ENCODE measurements at places on chromosomes 5 and 9.

GRCh38 chr5:8845296-8845695 lies 700.6 kb downstream of the SEMA5A start:
- no peak for DNase-seq

GRCh38 chr5:76062502-76063041 lies 20.6 kb upstream of the SV2C start:
- no peak for DNase-seq

GRCh38 chr9:76302947-76303550 lies 91.2 kb downstream of the RFK start:
- DNase-seq, result no peak

DNA sequence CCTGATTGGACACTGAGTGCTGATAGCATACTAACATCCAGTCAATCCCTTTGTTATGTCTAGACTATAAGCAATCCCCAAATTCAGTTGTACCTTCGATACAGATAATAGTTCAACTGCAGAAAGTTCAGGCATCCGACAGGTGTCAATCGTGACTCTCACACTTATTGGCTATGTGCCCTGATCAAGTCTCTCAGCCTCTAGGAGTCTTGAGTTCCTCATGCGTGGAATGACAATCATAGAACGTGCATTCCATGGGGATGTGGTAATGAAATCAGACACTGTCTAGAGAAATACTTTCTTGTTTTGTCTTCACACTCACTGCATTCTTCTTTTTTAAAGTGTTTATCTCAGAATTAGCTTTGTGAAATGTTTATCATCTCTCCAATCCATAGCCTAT lies 4.8 kb downstream of the ANKRD34B start:
- DNase-seq, result no peak

DNA sequence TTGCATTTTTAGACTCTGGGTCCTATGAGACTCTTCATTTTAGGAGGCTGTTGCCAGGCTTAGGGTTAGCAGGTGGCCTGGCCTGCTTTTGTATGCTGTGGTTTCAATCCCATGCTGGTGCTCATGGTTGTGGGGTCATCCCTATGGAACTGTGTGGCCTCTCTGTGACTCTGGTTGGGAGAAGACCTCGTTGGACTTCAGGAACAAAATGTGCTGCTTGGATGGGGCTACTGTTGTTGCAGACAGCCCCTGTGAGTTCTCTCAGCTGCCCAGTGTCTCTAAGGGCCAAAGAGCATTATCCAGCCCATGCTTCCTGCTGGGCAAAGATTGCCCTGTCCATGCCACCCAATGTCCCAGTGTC lies 169.5 kb upstream of the S1PR3 start:
- DNase-seq, result no peak
